ENCODE measurements at places on chromosomes 4 and X.

- DNase-seq, result no peak
These were observed 180.8 kb downstream of the NHS start for GRCh38 chrX:17555846-17556245.

GRCh38 chr4:22488106-22488505, 27.8 kb downstream of the ADGRA3 start:
- no peak for DNase-seq

DNA sequence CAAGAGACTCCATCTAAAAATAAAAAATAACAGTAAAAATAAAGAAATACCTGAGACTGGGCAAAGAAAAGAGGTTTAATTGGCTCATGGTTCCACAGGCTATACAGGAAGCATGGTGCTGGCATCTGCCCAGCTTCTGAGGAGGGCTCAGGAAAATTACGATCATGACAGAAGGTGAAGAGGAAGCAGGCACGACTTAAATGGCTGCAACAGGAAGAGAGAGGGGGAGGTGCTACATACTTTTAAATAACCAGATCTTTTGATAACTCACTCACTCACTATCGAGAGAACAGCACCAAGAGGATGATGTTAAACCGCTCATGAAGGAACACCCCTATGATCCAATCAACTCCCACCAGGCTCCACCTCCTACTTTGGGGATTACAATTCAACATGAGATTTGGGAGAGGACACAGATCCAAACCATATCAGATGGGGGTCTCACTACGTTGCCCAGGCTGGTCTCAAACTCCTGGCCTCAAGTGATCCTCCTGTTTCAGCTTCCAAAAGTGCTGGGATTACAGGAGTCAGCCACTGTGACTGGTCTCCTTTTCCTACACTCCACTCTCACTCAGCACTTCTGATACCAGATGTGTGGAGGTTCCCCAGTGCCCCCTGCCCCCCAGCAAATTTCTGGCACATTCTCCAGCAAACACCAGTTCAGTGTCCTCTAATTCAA, 11.9 kb upstream of the ZNF157 start:
- DNase-seq, result peak; percentile 6

- no peak for DNase-seq
These were observed 90.7 kb downstream of the WDFY3 start for GRCh38 chr4:84875636-84876371.
